ENCODE measurements at places on chromosomes 16 and 17.
A peak's percentile ranks its signal among the peaks of the same experiment; 100 is the strongest.

DNA sequence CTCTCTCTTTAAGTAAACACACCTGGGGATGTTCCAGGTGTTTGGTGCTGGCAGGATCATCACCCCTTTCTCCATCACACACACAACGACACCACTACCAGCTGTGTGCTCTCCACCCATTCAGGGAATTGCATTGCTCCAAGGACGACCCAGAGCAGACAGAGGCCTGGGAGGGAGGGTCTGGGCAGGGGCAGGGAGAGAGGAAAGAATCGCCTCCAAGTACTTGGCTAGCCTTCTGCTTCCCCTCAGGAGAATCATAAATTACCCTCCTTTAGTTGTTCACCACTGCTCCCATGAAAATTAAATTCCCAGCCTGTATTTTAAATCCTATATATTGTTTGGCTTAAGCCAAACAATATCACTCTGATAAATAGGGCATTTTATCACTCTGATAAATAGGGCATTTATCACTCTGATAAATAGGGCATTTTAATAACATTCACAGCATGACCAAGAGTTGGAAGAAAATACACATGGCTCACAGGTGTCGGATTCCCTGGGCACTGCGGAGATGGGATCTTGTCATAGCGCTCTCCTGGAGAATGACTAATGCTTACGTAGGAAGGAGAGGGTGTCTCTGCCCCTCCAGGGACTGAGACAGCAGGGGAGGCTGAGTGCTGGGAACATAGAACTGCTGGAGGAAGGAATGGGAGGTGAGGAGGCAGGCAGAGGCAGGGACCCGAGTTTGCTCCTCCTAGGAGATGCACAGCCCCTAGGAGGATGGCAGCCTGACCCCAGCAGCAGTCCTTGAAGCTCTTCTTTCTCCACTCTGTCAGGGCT lies 673.6 kb downstream of the HS3ST4 start:
- no peak for DNase-seq

- no peak for DNase-seq
These were observed 380.6 kb downstream of the GRIN2A start for GRCh38 chr16:9801651-9802050.

DNA sequence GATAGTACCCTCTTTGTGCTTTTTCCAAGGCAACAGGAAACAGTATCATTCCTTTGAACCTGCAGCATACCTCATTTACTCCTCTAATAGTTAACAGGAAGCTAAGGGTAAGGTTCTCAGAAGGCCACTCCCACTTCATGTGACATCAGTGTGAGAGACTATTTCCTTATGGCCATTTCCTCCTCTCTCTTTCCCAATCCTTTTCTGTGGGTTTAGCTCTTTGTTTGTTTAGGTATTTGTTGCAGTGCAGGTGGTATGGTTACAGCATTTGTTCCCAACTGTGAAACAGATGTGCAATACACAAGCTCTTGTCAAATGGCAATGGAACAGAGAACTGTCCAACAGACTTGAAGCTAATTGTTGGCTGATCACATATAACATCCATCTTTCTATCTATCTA lies 14.7 kb downstream of the TMC5 start:
- DNase-seq, result peak; percentile 20

DNA sequence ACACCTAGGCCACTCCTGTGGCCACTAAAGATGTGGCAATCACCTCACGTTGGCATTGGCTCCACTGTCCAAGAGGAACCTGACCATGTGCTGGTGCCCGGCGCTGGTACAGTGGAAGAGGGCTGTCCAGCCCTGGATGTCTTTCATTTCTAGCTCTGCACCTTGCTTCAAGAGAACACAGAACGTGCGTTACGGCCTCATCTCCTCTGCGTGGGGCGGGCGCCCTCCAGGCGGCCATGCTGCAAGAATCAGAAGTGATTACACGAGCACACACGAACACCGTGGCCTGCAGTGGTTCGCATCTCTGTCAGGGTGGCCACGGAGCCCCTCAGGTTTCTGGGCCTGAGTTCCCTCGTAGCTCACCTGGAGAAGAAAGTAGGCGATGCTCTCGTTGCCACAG lies 7.5 kb downstream of the ANKS3 start:
- DNase-seq, result no peak

DNA sequence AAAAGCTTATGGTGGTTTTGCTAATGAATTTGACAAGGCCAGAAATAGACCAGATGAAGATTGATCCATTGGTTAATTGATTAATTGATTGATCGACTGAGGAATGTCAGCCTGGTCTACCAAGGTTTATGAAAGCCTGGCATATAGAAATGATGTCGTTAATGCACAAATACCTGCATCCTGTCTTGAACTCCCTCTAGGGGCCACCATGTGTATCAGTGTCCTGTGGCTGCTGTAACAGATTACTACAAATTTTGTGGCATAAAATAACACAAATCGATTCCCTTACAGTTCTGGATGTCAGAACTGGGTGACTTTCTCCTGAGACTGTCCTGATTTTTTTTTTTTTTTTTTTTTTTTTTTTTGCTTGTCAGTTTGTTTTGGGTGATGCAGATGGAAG lies 553.2 kb downstream of the MAF start:
- peak; percentile 18 for DNase-seq

GRCh38 chr16:55012793-55013192 lies 82.1 kb downstream of the IRX5 start:
- no peak for DNase-seq

DNA sequence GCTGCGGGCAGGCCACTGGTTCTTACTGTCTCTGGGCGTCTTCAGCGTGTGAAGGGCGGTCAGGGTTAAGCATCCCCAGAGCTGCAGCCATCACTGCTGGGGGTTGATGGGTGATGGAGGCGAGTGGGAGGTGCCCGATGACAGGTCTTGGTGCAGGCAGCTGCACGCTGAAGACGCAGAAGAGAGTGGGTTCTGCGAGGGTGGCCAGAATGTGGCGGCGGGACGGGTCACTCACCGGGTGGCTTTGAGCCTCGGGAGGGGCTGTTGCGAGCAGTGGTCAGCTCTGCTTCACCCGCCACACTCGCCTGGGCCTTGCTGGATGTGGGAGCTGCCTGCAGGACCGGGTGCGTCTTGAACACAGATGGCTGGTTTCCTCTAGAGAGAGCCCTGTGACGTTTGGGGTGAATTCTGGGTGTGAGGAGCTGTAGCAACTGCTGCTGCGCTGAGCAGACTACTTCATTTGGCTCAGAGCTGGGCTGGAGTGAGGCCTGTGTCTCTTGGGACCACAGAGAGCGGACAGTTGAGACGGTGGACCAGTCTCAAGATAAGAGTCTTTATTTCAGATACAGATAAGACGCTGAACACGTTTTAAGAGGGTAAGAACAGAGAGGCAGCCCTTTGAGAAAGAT lies 44.6 kb upstream of the ZNF750 start:
- no peak for DNase-seq

DNA sequence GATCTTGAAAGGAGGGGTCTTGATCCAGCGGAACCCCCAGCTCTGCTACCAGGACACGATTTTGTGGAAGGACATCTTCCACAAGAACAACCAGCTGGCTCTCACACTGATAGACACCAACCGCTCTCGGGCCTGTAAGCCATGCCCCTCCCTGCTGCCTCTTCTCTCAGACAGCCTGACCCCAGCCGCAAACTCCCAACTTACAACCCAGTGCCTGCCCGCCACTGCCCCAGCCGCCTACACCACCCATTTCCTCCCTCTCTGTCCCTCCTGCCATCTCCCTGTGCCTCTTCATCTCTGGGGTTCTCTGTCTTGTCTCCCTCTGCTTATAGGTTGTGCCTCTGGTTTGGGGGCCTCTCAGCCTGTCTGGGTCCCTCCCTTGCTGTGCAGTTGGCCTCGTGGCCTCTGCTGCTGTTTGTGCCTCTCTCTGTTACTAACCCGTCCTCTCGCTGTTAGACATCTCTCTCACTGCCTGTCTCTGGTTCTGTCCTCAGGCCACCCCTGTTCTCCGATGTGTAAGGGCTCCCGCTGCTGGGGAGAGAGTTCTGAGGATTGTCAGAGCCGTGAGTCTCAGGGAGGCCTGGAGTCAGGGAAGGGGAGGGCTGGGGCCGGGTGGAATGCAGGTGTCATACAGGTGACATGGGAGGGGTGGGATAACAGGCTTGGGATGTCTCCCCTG lies 9.6 kb downstream of the ERBB2 start:
- DNase-seq, result no peak

DNA sequence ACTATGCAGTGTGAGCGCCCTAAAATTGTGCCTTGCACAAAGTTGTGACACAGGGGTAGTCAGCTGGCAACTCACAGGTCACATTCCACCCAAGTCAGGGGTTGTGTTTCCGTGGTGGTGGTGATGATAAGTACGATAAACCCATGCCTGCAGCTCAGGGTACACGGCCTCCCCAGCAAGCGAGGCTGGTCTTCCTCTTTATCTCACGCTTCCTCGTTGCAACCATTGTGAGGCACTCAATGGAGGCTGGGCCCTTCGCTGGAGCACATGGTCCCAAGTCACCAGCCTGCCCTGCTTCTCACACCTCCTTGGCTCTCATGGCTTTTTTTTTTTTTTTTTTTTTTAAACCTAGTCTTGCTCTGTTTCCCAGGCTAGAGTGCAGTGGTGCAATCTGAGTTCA lies 307.5 kb downstream of the CPPED1 start:
- no peak for DNase-seq

DNA sequence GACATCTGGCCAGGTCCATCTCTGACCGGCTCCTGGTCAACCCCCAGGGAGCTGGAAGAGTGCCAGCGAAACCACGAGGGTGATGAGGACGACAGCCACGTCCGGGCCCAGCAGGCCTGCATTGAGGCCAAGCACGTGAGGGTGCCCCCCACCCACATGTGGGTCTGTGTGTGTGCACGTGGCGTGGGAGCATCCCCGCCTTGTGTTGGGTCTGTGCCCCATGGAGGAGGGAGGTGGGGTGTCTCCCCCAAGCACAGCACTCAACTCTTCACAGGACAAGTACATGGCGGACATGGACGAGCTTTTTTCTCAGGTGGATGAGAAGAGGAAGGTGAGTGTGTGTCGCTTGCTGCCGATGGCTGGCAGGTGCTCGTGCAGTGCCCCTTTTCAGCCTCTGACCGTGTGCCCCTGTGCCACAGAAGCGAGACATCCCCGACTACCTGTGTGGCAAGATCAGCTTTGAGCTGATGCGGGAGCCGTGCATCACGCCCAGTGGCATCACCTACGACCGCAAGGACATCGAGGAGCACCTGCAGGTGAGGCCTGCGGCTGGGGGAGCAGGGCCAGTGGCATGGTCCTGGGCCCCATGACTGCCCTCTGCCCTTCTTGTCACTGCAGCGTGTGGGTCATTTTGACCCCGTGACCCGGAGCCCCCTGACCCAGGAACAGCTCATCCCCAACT lies 1.7 kb downstream of the STUB1 start:
- no peak for DNase-seq

DNA sequence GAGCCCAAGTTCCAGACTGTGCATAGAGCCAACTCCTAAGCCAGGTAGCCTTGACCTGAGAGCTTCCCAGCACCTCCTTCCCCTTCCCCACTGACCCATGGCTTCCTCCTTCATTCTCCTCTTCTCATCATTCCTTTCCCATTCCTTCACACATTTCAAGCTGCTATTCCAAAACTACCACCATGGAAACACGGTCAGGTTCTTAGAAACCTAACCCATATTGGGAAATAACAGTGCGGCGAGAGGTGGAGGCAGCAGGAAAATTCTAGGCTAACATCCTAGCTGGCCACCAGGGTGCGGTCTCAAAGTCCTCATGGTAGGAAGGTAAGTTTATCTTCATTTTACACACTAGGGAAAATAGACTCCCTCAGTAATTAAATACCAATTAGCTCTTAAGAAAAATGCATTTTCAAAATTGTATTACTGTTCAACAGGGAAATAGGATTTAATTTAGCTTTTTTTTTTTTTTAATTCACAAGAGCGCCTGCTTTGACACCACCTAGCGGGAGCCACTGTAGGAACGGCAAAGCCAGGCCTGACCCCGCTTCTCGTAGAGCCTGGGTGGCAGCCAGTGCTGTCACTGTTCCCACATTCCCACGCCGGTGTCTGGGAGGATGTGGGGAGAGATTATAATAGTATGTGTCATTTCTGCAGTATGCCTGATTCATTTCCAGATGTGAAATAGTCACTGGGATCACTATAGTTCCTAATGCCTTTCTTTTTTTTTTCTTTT lies 14.0 kb upstream of the SPHK1 start:
- DNase-seq, result no peak

- DNase-seq, result no peak
These were observed 112.1 kb upstream of the CNTNAP4 start for GRCh38 chr16:76164970-76165558.

- no peak for DNase-seq
These were observed 20.3 kb downstream of the COPRS start for GRCh38 chr17:31838636-31839225.

- DNase-seq, result no peak
These were observed 62.4 kb downstream of the CNGB1 start for GRCh38 chr16:57908409-57908987.

GRCh38 chr16:27432558-27432957 lies 30.6 kb downstream of the IL21R start:
- DNase-seq, result no peak

DNA sequence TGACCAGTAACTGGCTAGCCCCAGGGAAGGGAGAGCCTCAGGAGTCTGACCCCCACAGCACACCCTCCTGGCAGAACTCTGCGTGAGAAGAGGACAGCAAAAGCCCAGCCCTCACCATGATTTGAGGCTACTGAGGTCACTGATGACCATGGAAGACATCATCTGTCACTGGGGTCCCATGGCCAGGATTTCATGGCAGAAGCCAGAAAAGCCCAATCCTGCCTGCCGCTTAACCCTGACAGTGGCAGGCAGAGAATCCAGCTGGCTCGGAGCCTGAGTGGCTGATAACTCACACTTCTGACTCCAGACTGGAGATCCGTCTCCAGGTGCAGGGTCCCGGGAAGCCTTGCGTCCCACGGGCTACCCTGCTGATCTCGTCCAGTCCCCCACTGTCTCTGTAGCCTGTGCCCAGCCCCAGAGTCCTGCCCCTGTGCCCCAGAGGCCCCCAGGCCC lies 17.5 kb downstream of the GRIN2C start:
- DNase-seq, result no peak

DNA sequence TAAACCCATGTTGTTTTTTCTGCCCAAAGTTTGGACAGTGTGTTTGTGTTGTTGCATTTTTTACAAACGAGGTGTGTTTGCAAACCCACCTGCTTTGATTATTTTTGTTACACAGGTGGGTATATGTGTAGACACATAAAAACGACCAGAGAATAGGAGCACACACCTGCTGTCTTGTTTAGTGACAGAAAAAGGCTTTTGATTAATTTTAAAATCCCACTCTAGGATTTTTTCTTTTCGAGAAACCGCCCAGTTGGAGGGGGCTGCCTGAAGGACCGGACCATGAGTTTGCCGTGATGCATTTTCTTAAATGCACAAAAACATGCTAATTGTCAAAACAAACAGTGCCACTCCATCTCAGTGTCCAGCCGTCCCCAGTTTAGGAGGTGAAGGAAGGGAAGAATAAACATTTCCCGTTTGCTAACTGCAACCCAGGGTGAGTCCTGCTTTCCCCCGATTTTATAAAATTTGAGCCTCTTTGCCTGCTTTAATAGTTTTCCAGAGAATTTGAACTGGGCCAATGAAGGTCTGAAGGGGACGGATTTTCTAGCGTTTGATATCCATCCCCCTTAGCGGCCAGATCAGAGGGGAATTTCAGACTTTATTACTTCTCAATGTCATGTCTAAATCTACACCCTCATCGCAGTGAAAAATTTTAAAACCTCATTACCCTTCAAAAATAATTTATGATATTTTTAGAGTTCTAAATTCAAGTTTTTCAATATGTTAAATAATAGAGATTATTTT lies 3.2 kb downstream of the FOXC2 start:
- DNase-seq, result no peak
